Ammon's horn (tissue), 1 donor: ENCODE measurements at places on chromosomes 11 and 22.

DNA sequence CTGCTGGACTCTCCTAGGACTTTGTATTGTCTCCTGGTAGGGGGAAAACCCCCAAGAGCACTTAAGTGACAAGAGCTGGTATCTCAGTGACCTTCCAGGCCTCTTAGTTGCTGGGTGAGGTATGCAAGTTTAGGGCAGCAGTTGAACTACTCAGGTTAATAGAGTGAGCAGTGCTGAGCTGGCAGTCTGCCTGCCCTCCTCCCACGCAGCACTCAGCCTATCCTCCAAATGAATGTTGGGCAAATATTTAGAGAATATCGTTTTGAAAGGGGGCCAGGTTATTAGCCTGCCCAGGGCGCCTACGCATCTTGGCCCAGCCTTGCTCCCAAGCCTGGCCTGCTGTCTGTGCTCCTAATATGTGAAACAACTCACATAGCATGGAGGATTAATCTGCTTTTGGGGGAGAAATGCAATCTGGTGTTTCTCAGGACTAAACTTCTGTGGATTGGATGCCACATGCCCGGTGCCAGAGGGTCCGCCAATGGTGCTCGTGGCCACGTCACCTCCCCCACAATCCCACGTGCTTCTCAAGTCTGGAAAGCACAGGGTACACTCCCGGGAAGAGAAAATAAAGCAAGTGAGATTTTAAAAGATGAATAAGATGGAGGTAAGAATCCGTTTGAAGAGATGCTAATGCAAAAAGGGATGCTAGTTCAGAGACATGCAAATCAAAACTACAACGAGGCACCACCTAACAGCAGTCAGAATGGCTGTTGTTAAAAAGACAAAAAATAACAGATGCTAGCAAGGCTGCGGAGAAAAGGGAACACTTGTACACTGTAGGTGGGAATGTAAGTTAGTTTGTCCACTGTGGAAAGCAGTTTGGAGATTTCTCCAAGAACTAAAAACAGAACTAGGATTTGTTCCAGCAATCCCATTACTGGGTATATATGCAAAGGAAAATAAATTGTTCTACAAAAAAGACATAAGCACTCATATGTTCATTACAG, 67.7 kb downstream of the SPON1 start:
- peak; percentile 29 for DNase-seq

- no peak for DNase-seq
Observed at GRCh38 chr11:61904539-61905048, 12.8 kb downstream of the RAB3IL1 start.

DNA sequence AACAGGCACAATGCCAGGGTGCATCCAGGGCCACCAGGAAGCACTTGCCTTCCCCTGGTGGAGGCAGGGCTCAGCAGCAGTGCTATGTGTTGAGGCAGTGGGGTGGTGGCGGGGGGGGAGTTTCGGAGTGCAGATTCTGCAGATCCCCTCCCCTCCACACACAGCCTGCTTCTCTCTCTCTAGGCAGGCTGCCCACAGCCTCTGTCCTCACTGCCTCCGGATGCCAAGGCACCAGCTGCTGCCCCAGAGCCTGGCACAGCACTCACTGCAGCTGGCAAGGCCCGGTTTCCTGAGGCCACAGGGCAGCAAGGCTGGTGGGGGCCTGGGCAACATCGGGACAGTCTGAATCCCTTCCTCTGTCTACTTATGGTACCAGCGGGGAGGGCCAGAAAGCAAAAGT, 35.8 kb downstream of the NRXN2 start:
- peak; percentile 99 for DNase-seq

DNA sequence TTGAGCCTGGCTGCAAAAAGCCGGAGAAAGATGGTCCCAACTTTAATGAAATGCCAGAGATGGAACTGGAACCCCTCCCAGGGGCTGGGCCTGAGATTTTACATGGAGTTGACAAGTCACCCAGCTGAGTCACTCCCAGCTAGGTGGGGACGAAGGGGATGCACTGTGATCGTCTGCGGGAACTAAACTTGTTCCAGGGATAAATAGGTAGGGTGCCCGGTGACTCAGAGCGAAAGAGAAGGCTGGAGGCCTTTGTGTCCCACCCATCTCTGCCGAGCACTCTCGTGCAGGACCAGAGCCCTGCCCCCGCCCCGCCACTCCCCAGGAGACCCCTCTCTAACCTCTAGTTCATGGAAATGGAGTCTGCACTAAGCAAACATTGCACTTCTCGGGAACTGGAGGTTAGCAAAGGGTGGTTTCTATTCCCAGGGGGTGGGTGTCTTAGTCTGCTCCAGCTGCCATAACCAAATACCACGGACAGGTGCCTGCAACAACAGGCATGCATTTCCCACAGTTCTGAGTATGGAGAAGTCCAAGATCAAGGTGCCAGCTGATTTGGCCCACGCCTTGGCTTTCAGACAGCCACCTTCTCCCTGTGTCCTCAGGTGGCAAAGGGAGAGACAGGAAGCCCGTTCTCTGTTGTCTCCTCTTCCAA, 60.7 kb upstream of the FADD start:
- DNase-seq: no peak

- no peak for DNase-seq
Observed at GRCh38 chr11:83779876-83780275, 493.7 kb upstream of the CCDC90B start.

GRCh38 chr11:133175103-133175502, 357.2 kb downstream of the OPCML start:
- DNase-seq: no peak

DNA sequence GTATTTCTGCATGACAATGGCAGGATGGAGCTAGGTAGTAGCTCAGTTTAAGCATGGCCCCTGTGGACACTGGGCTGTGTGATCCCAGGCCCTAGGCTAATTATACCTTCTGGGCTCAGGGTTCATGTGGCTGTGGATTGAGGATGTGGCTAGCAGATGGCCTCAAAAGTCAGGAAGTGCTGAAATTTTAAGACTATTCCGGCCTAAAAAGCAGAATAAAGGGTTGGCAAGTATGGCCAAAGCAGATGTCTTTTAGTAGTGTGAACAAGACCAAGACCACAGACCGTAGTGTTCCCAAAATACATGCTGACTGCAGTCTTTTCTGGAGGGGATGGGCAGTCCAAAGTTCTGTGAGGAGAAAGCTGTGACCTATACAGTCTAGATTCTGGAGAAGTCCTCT, 115.7 kb upstream of the RAG2 start:
- DNase-seq: peak; percentile 72

DNA sequence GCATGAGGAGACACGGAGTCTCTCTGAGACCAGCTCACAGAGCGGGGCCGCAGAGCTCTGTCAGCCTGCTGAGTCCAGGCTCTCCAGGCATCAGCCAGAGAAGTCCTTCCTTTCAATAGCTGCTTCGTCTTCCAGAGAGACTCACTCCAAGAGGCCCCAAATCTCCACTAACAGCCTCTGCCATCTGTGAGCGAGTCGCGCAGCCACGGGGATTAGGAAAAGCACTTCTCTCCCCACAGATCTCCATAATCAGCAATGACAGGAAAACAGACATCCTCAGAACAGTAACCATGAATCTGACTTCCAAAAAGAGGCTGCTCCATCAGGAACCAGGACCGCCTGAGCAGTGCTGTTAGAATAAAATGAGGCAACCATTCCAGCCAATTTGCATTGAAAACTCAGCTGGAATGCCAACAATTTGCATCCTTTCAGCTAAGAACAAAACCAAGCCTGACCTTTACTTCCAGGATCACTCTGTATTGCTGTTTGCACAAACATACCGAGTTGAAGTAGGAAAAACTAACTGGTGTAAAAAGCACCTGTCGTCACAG, 65.4 kb downstream of the SMCO4 start:
- no peak for DNase-seq

DNA sequence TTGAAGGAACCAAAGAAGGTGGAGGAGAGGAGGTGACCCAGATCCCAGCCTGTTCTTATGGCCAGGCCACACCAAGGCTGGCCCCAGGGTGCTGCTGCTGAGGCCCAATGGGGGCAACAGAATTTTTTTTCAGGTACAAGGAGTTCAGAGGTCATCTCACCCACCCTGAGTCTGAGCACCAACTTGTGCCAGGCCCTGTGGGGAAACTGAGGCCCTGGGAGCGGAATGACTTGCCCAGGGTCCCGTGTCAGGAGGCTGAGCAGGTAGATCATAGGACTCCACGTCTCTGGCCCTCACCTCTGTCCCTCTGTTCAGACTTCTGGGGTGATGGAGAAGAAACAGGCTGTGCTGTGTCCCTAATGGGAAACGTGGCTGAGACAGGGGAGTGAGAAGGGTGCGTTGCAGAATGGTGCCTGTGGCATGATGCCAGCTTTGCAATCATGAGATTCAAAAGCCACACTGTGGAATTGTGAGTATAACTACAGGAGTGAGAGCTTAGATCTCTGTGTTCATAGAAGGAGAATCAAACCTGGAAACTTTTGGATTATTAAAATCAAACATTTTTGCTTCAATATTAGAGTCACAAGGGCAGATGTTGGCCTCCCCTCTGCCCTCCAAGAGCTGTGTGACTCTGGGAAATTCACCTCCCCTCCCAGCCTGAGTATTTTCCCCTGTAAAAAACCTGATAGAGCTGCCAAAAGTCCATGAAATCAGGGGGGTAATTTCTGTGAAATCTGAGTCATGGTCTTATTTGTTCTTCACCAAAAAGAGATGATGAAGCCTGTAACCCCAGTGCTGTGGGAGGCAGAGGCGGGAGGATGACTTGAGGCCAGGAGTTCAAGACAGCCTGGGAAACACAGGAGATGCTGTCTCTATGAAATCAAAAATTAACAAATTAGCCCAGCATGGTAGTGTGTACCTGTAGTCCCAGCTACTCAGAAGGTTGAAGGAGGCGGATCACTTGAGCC, 874 bp downstream of the APOL1 start:
- no peak for DNase-seq

DNA sequence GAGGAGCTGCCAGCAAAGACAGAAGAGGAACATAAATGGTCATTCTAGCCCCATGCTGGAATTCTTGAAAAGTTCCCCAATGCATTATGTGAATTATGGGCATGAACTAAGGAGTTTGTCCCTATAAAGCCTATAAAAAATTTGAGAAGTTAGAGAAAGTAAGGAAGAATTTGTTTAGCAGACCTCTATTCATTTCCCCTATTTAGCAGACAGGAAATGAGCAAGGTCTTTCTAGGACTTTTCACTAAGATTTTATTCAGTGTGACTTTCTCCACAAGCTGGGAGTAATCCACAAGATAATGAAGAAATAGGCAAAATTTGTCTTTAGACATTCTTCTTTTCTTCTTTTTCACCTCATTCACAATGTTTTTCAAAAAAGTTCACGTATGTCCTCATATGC, 20.0 kb downstream of the PRRG4 start:
- no peak for DNase-seq

DNA sequence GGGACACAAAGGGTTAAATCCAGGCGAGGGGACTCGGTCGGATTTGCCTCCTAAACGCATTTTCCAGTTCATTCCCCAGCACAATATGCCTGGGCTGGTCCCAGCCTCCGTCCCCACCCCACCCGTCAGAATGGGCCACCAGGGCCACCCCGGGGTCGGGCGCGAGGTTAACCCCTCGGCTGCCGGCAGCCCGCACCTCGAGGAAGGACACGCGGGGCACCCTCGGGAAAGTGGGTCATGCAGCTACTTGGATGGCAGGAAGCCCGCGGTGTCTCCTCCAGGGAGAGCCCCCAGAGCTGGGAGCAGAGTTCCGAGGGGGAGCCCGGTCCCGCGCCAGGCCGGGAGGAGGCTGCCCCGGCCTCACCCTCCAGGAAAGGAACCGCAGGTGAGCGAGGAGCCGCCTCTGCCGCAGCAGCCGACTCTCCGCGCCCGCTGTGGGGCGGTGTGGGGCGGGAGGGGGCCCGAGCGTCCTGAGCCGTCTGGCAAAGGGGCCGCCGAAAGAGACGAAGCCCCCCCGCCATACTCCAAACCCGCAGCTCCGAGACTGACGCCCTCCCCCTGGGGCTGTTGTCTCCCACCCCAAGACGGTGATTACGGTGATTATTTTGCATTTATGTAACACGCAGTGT, 1.4 kb downstream of the NECTIN1 start:
- DNase-seq: no peak

DNA sequence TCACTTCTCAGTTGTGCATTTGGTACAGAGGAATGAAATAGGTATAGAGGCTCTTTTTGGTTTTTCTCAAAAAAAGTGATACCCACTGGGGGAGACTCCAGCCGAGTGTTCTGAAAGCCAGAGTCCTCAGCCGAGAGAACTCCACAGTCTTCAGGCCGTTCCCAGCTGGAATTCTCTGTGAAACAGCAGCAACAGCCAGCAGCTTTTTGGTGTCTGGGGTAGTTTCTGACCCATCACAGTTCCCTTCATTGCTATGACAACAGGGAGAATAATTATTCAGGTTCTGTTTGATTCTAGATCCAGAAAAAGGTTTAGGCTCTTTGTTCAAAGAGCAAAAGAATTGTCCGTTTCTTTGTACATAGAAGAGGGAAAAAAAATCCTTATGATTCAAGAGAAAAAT, 84.6 kb downstream of the C22orf31 start:
- no peak for DNase-seq

- DNase-seq: no peak
Observed at GRCh38 chr11:119266063-119266462, 50.9 kb downstream of the MCAM start.

GRCh38 chr11:1572197-1573076, at the start of gene DUSP8:
Gene DUSP8, minus strand, starts transcription at chr11:1572271. Its CDS starts 6,445 bp downstream, at chr11:1565826.
- DNase-seq: peak; percentile 93

DNA sequence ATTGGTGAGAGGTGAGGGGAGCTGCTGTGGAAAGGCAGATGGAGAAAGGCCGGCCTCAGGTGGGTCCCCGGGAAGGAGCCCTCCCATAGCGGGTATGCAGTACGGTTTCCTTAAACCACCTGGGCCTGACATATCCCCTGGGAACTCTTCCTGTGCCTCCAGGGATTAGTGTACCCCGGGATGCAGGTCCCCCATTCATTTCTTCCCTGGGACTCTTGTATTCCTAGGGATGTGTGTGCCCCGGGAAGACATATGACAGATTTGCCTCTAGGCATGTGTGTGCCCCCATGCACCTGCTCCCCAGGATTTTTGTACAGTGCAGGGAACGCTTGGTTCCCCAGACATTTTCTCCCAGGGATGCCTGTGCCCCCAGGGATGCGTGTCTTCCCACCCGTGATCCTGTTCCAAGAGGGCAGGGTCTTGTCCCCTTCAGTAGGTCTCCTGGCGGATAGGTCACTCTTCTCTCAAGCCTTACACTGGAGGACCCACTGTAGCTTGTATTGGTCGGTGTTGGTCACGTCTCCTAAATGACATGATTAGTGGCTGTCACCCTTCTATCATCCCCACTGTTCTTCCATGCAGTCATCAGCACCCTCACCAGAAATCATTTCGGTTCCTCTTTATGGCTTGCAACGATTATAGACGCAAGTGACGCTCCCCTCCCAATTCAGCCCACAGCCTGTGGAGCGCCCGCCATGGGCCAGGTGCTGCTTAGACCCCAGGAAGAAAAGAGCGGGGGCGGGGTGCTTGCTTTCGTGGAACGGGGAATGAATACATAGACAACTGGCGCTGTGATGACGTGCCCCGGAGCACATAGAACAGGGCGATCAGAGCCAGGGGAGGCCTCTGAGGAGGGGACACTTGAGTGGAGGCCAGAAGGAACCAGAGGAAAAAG, 1.3 kb downstream of the PARVB start:
- no peak for DNase-seq

- no peak for DNase-seq
Observed at GRCh38 chr11:125935618-125936199, 10.1 kb upstream of the VSIG10L2 start.
